ENCODE measurements at places on chromosomes 6 and 20.

DNA sequence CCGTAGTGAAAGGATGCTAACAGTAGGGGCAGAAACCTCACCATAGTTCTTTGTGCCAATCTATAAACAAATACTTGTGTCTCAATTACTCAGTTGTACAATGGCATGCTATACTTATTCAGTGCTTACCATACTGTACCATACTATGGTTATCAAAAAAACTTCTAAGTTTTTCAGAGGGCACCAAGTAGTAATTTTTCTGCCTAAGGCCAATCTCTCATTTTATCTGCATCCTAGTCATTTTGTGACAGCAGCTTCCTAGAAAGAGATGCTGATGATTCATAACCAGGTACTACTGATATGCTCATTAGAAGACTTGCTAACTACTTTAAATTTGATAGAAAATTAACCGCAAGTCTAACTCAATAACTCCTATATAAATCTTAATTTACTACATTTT, 42.9 kb downstream of the TMEM244 start:
- DNase-seq = no peak

GRCh38 chr20:33261465-33261864, 21.5 kb upstream of the BPIFB1 start:
- DNase-seq = no peak

- no peak for DNase-seq
These were observed 242.3 kb downstream of the TBX18 start for GRCh38 chr6:84522135-84522549.

DNA sequence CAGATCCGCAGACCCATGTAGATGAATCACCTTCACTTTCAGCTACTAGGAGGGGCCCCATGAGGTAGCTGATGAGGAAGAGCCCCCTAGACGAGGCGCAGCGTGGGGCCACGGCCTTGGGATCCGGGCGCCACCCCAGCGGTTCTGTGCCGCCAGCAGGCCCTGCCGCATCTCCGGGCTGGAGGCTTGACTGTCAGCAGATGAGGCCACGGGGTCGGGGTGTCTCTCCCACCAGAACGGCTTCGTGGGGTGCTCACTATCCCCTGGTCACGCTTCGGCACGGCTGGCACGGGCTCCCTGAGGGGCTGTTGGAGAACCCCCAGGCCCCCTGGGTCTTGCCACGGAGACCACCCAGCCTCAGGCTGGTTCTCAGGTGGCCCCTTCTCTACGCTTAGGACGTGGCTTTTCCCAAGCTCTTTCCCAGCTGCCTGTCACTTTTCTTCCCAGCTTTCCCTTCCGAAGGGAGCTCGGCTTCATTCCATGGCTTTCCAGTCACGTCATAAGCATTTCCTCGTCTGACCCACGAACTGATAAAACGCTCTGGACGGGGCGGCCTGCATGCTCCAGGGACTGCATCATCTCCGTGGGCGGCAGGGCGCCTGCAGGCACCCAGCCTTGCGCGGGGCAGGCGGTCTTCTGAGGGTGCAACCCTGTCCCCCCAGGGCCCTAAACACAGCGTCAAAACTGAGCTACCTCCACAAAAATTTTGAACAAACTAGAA, 85.9 kb downstream of the THBS2 start:
- no peak for DNase-seq

- DNase-seq = no peak
These were observed 13.6 kb upstream of the IBTK start for GRCh38 chr6:82260997-82261732.
